ENCODE measurements at places on chromosomes 5 and 9.

DNA sequence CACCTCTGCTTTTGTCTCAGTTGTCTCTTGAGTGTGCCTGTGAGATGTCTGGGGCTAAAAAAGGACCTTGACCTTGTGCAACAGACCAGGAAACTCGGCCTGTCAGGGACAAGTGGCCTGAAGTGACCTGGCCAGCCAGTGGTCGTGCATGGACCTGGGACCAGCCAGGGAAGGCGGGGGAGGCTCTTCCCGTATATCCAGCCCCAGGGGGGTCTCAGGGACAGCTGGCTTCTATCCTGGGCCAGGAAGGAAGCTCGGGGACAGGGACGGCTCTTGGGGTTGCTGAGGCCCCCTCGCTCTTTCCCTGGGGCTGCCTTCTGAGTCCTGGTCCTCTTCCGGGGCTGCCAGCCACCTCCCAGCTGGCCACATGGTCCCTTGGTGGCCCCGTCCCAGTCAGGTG, 3.2 kb upstream of the ADAMTSL2 start:
- no peak for DNase-seq

DNA sequence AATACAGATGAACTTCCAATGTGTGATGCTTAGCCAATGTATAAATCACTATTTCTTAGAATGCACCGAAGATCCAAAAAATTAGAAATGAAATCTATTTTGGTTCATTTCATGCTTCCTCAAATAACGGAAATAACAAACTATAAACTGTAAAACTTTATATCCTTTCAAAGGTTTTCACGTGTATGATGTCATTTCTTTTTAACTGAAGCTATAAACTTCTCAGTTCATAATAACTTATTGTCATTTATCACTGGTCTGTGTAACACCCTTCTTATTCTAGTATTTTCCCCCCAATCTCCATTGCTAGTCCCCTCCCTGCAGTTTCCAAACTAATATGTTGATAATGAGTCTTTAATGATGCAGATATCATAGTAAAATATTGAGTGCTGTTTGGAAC, 36.4 kb downstream of the DMRT2 start:
- DNase-seq, result no peak

DNA sequence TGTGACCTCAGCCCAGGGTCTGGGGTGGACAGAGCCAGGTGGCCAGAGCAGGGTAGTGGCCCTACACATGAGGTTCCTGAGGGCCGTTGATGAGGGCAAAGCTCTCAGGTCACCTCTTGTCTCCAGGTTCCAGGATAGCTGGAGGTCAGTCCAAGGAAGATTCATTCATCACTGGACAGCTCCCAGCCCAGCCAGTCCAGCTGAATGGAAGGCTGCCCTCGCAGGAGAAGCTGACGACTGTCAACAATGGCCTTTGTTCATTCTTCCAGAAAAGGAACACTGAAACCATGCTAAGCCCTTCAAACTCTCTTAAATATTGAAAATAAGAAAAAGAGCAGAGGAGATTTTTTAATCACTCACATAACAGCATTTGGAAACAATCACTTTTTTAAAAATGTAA, 169.7 kb upstream of the TBCA start:
- DNase-seq, result no peak

- no peak for DNase-seq
These were observed 517.0 kb downstream of the CCDC171 start for GRCh38 chr9:16069671-16070454.

GRCh38 chr5:171142617-171143016, 166.4 kb upstream of the TLX3 start:
- no peak for DNase-seq

DNA sequence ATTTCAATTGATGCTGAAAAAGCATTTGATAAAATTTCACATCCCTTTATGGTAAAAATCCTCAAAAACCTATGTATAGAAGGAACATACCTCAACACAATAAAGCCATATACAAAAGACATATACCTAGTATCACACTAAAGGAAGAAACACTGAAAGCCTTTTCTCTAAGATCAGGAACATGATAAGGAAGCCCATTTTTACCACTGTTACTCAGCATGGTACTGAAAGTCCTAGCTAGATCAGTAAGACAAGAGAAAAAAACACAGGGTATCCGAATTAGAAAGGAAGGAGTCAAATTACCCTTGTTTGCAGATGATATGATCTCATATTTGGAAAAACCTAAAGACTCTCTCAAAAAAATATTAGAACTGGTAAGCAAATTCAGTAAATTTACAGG, 350.2 kb upstream of the PDE4D start:
- no peak for DNase-seq

DNA sequence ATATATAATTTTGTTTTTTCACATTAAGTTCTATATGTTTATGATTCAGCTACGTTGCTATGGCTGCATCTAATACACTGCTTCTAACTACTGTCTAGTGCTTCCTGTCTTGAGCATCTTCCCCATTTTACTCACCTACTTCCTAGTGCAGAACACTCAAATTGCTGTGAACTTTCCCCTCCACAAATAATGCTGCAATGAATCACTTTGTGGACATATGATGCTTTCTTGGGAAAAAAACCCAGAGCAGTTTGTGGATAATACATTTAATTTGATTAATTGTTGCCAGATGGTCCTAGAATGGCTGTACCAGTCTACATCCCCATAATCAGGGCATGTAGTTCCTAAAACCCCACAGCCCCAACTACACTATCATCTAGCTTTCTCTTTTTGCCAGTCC, 18.5 kb downstream of the CD180 start:
- no peak for DNase-seq

DNA sequence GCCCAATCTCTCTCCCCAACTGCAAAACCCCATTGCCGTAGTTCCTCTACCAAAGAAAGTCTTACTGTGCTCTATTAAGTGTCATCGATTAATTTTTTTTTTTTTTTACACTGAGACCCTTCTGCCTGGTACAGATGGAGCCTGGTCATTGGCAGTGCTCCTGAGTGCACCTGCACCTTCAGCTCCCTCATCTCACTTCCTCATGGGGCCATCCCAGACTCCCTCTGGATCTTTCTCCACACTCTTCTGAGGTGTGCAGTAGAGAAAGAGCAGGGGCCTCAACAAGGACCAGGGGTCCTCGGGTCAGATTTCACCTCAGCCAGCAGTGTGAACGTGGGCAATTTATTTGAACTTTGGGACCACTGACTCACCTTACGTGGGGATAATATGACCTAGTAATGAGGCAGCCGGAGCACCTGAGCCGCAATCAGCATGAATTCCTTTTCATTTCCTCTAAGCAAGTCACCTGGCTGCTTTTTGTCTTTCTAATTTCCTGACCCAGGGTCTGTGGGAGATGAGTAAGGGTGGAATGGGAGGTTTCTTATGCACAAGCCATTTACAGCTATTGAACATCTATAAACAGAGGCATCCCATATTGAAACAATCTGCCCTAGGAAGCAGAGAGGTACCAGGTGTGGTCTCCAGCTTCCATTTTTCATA, 22.3 kb upstream of the GABRP start:
- DNase-seq, result no peak

GRCh38 chr9:136625101-136626065, 37.3 kb upstream of the EGFL7 start:
- DNase-seq, result no peak

- DNase-seq, result no peak
These were observed 274.5 kb downstream of the GADD45G start for GRCh38 chr9:89879276-89879675.

DNA sequence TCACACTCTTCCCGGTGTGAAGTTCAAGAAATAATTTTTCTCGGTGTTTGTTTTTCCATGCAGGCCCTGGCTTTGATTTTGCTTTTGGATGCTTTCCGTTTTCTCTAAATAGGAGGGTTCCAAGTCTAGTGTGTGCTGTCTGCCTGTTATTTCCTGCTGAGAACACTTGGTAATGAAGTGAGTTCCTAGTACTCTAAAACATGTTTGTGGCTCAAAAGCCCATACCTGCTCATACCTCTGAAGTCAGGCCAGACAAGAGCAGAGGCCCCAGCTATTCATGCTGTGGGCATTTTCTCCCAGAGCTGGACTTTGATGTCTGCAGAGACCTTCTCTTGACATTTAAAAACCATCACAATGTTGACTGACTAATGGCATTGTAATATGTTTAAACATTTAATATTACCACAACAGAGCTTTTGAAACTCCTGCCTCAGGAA, 211.2 kb downstream of the GOLPH3 start:
- no peak for DNase-seq

GRCh38 chr5:34415559-34416198, 240.4 kb upstream of the RAI14 start:
- DNase-seq, result no peak

DNA sequence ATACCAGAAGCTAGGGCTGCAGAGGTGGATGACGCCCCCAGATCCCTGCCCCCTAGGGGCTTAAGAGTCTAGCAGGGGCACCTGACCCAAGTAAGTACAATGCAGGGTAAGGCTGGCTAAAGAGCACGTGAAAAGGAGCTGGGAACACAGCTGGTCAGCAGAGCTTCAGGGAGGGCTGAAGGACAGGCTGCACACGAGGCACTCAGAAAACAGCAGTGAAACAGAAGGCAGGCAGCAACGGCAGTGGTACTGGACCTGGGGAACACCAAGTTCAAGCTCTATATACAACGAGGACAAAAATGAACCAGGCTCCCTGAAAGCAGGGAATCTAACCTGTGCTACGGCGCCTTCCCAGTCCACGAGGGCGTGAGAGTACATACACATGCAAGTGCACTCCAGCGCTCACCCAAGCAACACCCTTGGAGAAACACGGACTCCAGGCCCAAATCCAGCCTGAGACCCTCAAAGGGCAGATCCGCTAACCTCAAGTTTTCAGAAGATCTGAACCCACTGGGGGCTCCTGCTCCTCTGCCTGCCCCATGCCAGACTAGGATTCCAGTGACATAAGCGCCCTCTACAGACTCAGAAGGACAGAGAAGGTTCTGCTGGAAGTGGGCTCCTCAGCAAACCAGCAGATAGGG, 57.4 kb downstream of the PSMB7 start:
- no peak for DNase-seq

DNA sequence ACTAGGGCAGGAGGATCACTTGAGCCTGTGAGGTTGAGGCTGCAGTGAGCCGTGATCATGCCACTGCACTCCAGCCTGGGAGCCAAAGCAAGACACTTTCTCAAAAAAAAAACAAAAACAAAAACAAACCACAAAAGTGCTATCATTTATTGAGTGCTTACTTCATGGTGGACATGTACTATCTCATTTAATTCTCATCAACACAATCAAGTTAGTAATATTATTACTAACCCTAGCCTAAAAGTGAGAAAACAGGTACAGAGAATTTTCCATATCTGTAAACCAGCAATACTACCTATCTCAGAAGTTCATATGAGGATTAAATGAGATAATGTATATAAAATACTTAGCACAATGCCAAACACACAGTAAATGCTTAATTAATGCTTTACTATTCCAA, 85.8 kb downstream of the MAPKAP1 start:
- DNase-seq, result no peak

- DNase-seq, result no peak
These were observed at the start of gene PRRC1 for GRCh38 chr5:127517480-127518318. Gene PRRC1 (plus strand): TSS chr5:127517640. CDS start chr5:127523480, 5,840 bp downstream.
